ENCODE measurements at places on chromosomes 7 and 10.
A peak's percentile ranks its signal among the peaks of the same experiment; 100 is the strongest.

- no peak for DNase-seq
Measured at GRCh38 chr10:16437540-16437894, 707 bp downstream of the PTER start.

- no peak for DNase-seq
Measured at GRCh38 chr10:109203646-109204353, 719.5 kb downstream of the XPNPEP1 start.

DNA sequence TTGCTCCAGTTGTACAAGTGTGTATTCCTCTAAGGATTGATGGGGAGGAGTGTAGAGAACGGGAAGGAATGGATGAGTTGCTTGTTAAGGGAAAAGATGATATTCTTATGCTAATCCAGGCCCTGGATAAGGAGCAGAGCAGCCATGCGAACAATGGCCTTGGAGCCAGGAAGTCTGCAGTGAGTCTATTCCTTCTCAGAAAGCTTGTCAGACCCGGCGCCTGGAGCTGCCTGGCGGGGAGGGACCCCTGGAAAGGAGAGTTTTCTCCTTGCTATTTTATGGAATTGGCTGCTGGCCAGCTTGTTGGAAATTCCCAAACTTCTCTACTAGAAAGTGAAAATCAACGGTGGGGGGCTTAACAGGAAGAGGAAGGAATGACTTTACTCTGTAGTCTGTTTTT is 89.1 kb downstream of the MMRN2 start:
- DNase-seq: no peak

DNA sequence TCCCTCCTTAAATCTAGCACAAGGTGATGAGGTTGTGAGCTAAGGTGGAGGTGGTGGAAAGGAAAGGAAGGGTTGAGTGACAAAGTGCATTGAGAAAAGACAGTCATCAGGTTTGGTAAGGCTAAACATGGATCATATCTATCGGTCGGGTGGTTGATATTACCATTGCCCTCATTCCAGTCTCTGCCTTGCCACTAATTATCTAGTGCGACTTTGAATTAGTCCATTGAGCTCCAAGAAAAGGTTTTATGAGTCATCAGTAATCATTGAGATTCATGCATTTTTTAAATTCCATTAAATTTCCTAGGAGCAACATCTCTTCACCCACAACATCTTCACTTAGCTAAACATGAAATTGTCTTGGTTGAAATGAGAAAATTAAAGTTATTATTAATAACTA is 68.9 kb upstream of the FRMD4A start:
- no peak for DNase-seq

GRCh38 chr7:38147005-38147404 is 31.0 kb upstream of the STARD3NL start:
- no peak for DNase-seq

- DNase-seq: no peak
Measured at GRCh38 chr7:132059141-132059540, 502.7 kb upstream of the PODXL start.

- DNase-seq: peak; percentile 66
Measured at GRCh38 chr7:99928994-99929729, at the start of gene GJC3. Gene GJC3, minus strand, starts transcription at chr7:99929620. Its CDS starts 0 bp downstream, at chr7:99929620.

GRCh38 chr7:117019786-117020590 is 66.7 kb downstream of the ST7 start:
- DNase-seq: no peak
